Activated CD4-positive, alpha-beta memory T cell treated with anti-CD3 and anti-CD28 coated beads, Interleukin-2, amount 10 ng/mL, durations not matched to agents 7 days and 5 days (primary cell): ENCODE measurements at places on chromosomes 12 and 14.

DNA sequence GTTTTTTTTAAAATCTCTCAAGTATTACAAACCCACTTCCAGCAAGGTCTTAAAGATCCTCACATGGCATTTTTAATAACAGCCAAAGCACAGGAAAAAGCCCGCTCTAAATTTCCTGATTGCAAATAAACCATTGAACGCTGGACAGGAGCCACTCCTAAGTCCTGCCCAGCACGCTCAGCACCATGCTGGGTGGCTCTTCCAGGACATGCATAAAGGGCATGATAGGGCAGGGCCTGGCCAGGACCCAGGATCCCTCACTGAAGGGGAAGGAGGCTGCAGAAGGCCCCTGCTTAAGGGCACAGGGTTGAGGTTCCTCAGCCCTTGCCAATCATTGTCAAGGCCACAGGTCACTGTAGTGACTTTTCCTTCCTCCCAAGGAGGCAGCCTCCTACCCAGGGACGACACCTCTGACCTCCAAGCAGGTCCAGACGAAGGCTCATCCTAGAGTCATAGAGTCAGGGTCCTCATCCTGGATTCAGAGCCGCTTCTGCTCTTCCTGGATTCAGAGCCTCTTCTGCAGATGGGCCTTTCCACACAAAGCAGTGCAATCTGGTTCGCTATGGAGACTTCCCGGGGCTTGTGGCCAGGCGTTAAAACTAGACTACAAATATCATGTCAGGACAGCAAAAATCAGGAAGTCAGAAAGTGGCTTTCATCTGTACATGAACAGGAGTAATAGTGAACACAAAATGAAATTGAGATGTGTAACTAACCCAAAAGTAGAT is 123.8 kb downstream of the GCH1 start:
- DNase-seq, result no peak

GRCh38 chr14:21703357-21704326 is 30.0 kb upstream of the OR4E1 start:
- DNase-seq, result no peak

GRCh38 chr14:75437201-75438143 is 9.7 kb downstream of the JDP2 start:
- no peak for DNase-seq

DNA sequence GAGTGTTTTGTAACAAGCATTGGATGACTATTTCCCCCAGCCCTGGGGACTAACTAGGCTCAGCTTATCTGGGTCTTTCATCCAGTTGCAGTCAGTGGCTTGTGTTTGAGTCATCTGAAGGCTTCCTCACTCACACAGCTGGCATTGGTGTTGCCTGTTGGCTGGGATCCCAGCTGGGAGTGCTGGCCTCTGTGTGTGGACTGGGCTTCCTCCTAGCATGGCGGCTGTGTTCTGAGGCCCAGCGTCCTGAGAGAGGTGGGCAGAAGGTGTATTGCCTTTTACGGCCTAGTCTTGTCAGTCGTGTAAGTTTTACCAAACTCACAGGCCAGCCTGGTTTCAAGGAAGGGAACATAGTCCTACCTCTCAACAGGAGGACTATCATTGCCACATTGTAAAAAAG is 28.3 kb upstream of the PPP2R5C start:
- no peak for DNase-seq

GRCh38 chr14:45136399-45136798 is 669 bp downstream of the FANCM start:
- no peak for DNase-seq

GRCh38 chr12:64160711-64161060 is 61.4 kb downstream of the KICS2 start:
- no peak for DNase-seq

- DNase-seq, result no peak
Measured at GRCh38 chr12:114744691-114745090, 60.7 kb upstream of the TBX3 start.

DNA sequence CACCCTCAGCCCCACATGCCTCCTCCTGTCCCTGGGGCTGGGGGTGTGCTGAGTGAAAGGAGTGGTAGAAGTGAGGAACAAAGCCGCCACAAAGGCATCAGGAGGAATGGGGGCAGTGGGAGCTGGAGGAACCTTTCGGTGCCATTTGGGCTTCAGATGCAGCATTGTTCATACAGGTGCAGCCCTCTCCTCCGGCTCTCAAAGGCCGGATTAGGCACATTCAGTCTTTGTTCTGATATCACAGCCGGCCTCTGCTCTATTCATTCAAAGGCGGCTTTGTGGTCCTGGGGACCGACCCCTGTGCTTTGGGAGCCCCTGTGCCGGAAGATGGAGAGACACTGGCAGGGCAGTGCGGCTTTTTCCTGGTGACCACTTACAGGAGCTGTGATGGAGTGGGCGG is 53.2 kb downstream of the SMOC1 start:
- DNase-seq, result no peak

DNA sequence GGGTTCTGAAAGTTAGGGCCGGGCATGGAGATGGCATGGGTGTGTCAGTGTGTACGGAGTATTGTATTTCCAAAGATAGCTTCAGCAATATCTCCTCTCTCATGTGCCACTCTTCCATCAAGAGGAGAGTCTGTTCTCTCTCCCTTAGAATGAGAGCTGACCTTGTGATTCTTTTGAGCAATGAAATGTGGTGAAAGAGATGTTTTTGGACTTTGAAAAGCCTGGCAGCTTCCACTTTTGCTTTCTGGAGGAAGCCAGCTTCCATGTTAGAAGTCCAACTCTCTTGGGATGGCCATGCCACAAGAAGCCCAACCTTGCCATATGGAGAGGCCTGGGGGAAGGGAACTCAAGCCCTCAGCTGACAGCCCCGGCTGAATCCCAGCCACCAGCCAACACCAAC is 72.4 kb upstream of the GZMB start:
- no peak for DNase-seq
